Globus pallidus (tissue), 1 donor: ENCODE measurements at places on chromosomes 7 and 10.

- no peak for DNase-seq
These were observed 51.3 kb downstream of the HIPK2 start for GRCh38 chr7:139726485-139726869.

GRCh38 chr7:149468208-149468607, 7.3 kb upstream of the ZNF777 start:
- DNase-seq: no peak

- DNase-seq: no peak
These were observed 822 bp downstream of the ZC3HAV1L start for GRCh38 chr7:139034855-139035585.

DNA sequence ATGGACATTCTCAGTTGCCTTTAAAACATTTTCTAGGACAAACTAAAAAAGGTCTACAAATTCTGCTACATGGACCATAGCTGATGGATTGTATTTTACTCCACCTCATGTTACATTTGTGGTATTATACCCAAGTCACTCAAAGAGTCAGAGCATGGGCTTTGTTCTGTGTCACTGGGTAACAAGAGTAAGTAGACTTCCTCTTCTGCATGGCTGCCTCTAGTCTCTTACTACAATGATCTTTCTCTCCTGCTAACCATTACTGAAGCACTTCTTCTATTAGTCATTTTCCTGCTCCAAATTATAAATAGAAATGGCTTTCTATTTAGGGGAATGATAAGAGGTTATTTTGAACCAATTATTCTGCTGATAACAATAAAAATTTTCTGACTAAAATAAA, 727.4 kb upstream of the NRP1 start:
- DNase-seq: no peak

- DNase-seq: no peak
These were observed 272.7 kb upstream of the MBL2 start for GRCh38 chr10:53045315-53045714.

GRCh38 chr7:113892818-113893217, 26.0 kb downstream of the PPP1R3A start:
- no peak for DNase-seq

GRCh38 chr10:101986624-101986971, 69.4 kb downstream of the ARMH3 start:
- DNase-seq: no peak

- no peak for DNase-seq
These were observed at the start of gene RELN for GRCh38 chr7:103989200-103989784. Gene RELN (minus strand): TSS chr7:103989658. CDS start chr7:103989356, 302 bp downstream.

DNA sequence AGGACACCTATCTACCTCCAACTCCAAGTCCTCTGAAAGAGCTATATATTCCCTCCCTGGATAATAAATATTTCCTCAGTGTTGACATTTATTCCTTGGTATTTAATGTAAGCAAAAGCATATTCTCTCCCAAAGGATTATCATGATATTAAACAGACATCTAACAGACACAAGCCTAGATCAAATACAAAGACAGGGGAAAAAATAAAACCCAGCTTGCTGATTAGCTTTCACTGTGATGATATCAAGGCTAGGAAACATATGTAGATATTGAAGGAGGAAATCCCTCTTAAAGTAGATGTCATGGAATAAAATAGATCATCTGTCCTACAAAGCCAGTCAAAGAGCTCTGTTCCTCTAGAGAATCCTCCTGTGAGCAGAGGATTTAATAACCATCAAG, 95.2 kb downstream of the CRPPA start:
- no peak for DNase-seq

DNA sequence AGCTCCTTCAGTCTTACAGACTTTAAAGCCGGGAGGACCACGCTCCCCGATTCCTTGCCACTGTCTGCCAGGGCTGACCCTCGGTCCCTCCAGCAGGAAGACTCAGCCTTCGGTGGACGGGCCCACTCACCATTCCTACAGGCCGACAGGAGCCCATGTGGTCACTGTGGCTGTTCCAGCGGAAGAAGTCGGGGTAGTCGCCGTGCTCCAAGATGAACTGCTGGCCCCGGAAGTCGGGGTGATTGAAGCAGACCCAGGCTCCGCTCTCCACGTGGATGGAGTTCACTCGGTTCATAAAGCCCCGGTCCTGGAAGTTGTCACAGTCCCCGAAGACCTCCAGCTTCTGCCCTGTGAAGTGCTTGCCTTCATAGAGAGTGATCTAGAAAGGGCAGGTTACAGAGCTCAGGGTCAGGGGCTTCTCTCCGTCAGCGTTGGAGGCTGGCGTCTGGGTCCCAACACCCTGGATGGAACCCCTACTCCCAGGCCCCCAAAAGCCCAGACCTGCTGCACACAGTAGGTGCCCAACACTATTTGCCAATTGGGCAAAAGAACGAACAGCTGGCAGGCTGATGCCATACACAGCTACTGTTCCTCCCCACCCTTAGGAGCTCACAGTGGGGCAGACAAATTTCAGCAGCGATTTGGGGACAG, 1.9 kb downstream of the CRYGN start:
- DNase-seq: no peak

DNA sequence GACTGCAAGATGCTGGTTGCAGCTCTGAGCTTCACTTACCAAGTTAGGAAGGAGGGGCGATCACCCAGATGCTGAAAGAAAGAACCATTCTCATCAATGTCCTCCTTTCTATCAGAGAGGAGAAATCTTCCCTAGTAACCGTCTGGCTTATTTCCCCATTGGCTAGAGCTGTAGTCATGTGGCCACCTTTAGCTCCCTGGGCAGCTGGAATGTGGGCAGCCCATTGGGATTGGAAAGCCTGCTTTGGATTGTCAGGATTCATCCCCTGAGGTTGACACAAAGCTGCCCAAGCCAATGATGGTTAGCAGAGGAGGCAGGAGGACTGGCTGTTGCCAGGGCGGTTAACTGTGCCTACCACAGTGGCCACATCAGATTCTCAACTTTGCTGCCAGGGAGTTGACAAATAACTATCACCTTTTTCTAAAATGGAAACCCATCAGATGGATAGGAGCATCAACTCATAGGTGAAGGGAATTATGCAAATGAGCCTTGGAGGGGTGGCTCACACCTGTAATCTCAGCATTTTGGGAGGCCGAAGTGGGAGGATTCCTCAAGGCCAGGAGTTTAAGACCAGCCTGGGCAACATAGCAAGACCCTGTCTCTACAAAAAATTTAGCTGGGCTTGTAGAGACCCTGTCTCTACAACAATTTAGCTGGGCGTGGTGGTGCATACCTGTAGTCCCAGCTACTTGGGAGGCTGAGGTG, 206.4 kb upstream of the GALNT17 start:
- DNase-seq: no peak

DNA sequence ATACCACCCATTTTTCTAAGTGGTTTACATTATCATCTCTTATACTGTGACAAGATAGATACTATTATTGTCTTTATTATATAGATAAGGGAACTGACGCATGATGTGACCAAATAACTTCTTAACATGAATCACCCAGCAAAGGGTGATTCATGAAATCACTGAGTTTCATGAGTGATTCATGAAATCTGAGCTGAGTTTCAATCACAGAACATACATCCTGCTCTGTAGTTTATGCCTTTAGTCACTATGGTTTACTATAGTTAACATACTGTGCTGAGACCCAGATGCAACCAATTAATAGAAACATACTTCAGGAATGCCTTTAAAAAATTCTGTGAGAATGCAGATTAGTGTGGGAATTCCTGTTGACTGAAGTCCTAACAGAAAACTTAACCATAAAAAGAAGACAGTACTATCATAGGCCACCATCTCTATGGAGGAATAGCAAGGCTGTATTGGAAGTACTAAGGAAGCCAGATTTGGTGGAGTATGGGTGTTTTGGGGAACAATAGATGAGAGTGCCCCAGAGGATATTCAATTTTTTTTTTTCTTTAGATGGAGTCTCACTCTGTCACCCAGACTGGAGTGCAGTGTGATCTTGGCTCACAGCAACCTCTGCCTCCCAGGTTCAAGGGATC, 43.1 kb upstream of the SEMA3A start:
- DNase-seq: no peak

- DNase-seq: no peak
These were observed 80.3 kb upstream of the EFCAB10 start for GRCh38 chr7:105661625-105662024.

- no peak for DNase-seq
These were observed 136.5 kb downstream of the EPC1 start for GRCh38 chr10:32210306-32211045.

DNA sequence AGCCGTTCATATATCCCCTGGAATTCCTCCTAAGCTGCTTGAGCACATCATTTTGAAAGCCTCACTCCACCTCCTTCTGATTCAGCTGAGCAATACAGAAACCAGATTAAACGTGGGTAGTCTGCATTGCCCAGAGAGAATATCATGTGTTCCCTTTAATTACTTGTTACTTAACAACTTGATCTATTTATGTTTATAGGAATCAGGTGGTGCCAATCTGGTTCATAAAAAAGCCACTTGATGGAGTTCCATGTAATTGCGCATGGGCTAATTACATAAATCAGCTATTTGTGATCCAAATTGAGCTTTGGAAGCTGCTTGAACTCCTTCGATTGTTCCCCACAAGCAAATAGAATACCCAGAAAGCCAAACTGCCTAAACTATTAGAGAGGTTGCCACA, 114.7 kb upstream of the ADCY1 start:
- no peak for DNase-seq

DNA sequence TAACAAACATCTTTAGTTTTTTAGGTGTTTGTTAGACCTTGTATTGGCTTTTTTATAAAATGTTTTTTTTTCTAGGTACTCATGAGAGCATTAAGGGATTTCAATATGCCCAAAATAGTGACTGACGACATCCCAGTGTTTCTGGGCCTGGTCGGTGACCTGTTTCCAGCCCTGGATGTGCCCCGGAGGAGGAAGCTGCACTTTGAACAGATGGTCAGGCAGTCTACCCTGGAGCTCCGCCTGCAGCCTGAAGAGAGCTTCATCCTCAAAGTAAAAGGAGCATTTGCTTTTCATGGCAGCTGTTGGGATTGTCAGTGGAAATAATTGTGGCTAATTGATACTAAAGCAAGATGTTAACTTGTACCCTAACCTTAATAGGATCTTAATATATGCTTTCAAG, 161.5 kb downstream of the DNAH11 start:
- DNase-seq: no peak

- DNase-seq: no peak
These were observed 979.1 kb upstream of the POT1 start for GRCh38 chr7:125908711-125909110.

DNA sequence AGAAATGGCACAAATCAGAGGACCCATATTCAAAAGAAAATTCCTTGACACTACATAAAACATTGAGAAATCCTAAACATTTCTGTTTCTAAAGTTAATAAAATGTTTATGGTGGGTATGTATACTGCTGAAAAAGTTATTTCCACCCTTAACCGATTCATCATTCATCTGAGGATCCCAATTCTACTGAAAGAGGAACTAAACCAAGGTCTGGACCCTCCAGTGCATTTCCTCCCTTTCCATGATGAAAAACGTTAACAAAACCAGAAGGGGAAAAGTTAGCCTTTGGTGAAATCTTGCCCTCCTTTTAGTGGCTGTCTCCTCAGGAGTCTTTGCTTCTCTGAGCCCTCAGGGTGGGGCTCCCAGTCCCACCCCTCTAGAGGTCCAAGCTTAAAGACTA, 144.5 kb upstream of the ASAH2 start:
- DNase-seq: no peak

DNA sequence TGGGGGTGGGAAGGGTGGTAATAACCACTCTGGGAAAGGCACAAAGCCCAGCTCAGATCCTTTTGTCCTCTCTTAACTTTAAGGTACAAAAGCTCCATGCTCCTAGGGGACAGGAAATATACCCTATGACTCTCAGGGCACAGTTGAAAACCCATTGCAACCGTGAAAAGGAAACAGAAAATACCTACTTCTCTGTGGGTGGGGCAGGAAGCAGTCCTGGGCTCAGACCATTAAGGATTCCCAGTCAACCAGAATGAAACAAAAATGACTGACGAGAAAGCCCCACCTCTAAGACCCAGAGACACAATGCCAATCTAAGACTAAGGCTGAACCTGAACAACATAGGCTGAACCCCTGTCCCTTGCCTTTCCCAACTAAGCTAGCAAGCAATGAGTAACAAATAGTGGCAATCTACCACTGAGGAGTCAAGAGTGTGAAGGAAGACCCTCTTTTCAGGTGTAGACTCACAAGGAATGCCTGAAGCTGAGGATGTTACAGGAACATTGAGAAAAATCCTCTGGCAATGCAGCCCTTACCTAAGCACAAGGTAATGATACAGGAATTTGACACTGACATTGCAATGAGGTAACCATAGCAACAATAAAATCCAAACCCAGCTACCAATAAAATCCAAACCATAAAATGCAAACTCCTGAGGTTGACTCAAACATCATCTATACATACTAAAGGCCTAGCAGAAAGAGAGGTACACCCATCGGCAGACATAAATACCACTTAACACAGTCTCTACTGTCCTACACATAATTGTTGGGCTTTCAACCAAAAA, 380.1 kb downstream of the HPSE2 start:
- DNase-seq: no peak

GRCh38 chr7:86815556-86815955, 171.8 kb downstream of the GRM3 start:
- DNase-seq: no peak

- DNase-seq: no peak
These were observed 125.7 kb upstream of the KCTD7 start for GRCh38 chr7:66503036-66503370.

- no peak for DNase-seq
These were observed 219.8 kb downstream of the ZMYND11 start for GRCh38 chr10:354901-355617.

- no peak for DNase-seq
These were observed 23.9 kb downstream of the VSIR start for GRCh38 chr10:71749396-71749795.

GRCh38 chr7:22420973-22421635, 64.2 kb upstream of the RAPGEF5 start:
- no peak for DNase-seq

DNA sequence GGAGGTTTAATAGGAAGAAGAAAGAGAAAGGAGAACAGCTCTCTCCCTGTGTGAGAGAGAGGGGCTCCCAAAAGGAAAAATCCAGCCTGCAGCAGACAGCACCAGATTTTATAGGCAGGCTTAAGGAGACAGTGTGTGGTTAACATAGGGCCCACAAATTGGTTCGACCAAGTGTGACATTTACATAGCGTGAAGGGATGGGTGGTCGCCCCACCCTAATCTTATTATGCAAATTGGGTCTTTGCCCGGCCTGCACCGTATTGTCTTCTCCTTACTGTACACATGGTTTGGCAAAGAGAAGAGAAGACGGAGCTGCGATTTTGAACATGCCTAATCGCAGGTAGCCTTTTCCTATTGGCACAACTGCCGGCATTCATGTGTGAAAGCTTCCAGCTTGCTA, 756.3 kb downstream of the NXPH1 start:
- no peak for DNase-seq

DNA sequence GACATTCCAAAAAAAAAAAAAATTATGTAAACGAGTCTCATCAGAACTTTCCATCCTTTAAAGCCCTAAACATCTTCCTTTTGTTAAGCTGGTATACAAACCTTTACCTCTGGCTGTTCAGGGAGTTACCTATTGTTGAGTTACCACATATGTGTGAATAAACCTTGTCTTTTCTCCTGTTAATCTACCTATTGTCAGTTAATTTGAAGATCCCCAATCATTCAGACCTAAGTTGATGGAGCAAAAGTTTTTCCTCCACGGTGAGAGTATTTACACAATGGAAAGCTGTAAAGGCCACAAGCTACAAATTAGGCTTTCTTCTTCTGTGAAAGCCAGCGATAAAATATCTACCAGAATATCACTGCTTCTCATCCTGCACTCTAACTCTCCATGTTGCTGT, 80.3 kb downstream of the SKAP2 start:
- DNase-seq: no peak

- DNase-seq: no peak
These were observed 774 bp downstream of the TUBGCP2 start for GRCh38 chr10:133307776-133308420.

GRCh38 chr7:22853674-22854157, 31.1 kb upstream of the TOMM7 start:
- no peak for DNase-seq
